ENCODE measurements at places on chromosomes 1 and 21.

DNA sequence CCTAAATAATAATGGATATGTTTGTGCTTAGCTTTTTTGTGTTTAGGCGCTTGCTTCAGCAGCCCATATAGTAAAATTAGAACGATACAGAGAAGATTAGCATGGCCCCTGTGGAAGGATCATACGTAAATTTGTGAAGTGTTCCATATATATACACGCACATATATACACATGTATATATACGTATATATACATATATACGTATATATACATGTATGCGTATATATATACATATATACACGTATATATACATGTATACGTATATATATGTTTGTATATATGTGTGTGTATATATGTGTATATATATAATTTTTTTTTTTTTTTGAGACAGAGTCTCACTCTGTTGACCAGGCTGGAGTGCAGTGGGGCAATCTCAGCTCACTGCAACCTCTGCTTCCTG lies 17.4 kb downstream of the SNX27 start:
- no peak for DNase-seq

GRCh38 chr1:5944154-5944842 lies 47.9 kb downstream of the NPHP4 start:
- DNase-seq = no peak

- DNase-seq = no peak
These were observed 5.1 kb downstream of the PEF1 start for GRCh38 chr1:31639543-31639942.

DNA sequence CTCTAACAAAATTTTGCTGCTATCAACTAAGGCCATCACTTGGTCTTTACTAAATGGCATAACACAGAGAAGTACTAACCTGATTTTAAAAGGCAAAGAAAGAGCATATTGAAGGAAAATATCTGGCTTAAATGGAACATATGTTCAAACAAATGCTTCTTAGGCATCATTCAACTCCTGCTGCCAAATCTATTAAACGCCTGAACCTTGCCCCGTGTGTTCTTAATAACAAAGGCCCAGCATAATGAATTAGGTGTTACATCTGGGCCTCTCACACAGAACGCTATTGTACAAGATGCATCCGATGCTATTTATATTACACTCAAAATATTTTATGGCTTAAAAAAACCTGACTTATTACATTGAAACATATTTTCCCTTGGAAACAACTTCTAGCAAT lies 48.4 kb downstream of the B3GALNT2 start:
- no peak for DNase-seq

DNA sequence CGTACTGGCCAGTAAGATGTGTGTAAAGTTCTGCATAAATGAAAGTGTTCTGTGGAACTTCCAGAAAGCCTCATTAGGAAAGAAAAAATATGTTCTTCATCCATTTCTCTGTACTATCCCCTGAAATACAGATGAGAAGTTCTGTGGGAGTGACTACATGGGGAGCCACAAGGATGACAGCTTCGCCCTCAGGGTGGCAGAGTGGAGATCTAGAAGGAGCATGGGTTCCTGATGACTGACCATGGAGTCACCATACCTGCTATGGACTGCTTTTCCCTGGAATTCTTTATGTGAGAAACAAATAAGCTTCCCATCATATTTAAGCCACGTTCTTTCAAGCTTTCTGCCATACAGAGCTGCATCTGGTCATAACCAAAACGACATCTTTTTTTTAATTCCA lies 113.9 kb upstream of the RGS1 start:
- no peak for DNase-seq

DNA sequence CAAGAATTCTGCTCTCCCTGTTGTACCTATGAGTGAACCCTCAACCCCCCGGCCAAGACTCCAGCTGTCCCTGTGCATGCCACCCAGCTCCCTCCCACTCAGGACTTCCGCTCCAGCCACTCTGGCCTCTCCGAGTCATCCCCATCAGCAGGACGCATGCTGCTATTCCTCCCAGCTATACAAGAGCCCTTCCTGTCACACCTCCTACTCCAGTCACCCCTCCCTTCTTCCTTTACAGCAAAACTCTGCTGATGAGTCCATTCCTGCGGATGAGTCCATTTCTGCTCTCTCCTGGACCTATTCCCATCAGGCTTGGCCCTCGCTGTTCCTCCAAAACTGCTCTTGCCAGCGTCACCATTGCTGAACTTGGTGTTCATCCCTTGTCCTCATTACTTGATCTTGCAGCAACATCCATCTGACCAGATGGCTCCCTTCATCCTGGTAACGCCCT lies 42.2 kb downstream of the H3-3A start:
- no peak for DNase-seq

- no peak for DNase-seq
These were observed 258.3 kb downstream of the FAF1 start for GRCh38 chr1:50701706-50702317.

GRCh38 chr1:243713470-243714186 lies 136.4 kb downstream of the AKT3 start:
- DNase-seq = peak; percentile 59

GRCh38 chr1:47023268-47024140 lies at the start of gene CYP4X1:
Gene CYP4X1 (plus strand): TSS chr1:47023669. CDS start chr1:47023818, 149 bp downstream.
- peak; percentile 6 for DNase-seq

- DNase-seq = no peak
These were observed 5.0 kb downstream of the ABCA4 start for GRCh38 chr1:94115900-94116436.
